Effector CD8-positive, alpha-beta T cell (primary cell): ENCODE measurements at places on chromosomes 11 and 22.

DNA sequence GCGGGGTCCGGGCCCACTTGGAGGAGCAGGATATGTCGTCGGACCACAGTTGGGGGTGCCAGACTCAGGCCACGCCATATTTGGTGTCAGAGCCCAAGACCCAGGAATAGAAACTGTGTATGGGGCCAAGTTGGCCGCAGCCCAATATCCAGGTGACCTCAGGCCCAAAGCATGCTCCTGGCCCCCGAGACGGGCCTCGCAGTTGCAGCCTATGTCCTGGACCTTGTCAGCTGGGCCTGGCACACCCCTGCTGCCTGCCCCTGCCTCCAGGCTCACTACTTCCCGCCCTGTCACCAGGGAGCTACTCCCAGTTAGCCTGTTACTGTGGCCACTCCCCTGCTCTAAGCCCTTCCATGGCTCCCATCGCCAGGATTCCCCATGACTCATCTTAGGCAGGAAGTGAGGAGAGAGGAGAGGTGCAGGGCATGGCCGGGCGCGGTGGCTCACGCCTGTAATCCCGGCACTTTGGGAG is 23.1 kb downstream of the A4GALT start:
- no peak for DNase-seq

DNA sequence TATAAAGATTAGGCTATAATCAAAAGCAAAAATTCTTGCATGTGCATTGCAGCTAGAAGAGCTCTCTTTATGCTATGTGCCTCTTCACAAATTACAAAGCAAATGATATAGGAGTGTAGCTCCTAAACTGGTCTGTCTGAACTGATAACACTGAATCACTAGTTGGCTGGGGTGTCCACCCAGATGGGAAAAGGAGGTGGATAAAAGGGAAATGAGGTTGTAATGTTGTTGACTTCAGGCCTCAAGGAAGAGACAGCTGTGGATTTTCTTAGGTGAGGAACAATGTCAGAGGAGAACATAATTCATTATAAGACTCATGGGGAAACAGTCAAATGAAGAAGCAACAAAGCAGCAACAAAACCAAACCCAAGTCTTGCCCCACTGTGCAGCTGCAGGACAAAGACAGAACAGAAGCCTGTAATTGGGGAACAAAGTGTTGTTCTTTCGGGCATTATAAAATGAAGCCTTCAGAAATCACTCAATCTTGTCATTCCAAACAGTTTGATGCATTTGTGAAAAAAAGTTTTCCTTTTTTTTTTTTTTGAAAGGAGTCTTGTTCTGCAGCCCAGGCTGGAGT is 130.1 kb upstream of the DDI1 start:
- DNase-seq = no peak

GRCh38 chr11:125517116-125517770 is 21.2 kb upstream of the FEZ1 start:
- DNase-seq = no peak

DNA sequence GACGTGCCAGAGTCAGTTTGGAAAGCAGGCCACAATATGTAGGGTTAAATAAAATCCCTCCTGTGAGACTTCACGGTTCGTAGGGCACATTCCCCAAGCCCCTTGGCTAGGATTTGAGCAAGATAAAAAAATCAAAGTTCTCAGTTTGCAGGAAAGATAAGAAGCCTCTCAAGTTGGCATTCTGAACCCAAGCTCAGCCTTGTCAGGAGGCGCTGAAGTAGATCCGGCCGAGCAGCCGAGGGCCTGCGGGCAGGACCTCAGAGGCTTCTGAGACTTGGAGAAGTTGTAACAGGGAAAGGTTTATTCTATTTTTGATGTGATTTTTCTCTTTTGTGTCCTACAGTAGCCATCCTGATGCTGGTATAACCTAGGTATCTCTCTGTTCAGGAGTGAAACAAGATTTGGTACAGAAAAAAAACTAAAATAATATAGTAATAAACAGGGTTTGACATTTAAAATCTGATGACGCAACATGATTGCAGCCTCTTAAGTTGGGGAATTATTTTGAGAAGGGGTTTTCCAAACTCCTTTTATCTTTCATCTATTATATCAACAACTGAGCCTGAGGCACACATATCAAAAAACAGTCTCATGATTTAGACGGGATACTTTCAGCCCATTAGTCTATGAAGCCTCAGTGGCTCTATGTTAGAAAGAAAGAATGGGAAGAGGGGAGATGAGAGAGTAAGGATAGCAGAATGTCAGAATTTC is 10.1 kb downstream of the PATE2 start:
- DNase-seq = no peak

DNA sequence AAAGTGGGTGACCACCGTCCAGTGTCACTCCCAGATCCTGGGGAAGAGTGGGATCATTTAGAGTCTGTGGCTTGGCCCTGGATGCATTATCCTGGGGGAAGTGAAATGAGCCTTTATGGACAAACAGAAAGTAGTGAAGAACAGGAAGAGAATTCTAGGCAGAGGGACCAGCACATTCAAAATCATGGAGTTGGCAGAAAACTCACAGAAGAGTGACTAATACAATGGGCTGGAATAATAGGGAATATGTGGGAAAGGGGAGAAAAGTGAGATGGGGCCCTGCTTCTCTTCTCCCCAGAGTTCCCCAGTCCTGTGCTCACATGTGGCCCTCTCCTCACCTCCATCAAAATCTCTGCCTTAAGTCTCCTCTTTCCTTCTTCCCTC is 84.3 kb downstream of the CCDC81 start:
- DNase-seq = no peak

DNA sequence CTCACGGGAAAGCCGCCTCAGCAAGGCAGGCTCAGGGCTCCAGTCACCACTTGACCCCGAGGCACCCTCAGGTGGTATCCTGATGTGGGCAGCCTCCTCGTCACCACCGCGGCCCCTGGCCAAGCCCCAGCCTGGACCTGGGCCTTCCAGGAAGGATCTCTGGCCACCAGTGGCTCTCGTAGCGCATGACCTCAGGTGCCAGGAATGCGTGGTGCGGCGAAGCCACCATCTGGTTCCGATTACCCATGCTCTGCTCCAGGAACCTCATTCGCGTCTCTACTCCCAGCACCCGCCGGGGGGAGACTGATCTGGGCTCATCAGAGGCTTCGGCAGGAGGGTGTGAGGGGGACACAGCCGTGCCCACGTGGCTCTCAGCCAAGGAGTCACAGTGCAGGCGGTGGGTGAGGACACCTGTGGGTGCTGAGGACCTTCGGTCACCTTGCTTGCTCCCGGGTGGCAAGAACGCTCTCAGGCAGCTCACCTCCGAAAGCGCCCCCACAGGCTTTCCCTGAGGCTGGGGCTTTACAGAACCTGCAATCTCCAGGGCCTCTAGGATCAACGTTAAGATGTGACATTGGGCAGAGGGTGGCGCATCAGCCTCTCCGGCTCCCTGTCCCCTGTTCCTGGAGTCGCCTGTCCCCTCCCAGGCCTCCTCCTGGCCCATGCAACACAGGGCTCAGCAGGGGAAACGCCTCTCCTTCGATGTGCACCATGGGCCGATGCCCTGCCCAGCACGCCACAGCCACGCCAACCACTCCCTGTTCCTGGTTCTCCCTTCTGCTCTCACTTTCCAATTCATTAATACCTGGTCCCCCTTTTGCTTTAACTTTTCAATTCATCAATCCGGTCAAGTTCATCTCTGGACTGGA is 39.0 kb downstream of the TBX1 start:
- DNase-seq = no peak

GRCh38 chr22:17443405-17444203 is 74.3 kb downstream of the CECR2 start:
- no peak for DNase-seq

- no peak for DNase-seq
Observed at GRCh38 chr11:63290285-63290684, 46.9 kb upstream of the SLC22A25 start.

DNA sequence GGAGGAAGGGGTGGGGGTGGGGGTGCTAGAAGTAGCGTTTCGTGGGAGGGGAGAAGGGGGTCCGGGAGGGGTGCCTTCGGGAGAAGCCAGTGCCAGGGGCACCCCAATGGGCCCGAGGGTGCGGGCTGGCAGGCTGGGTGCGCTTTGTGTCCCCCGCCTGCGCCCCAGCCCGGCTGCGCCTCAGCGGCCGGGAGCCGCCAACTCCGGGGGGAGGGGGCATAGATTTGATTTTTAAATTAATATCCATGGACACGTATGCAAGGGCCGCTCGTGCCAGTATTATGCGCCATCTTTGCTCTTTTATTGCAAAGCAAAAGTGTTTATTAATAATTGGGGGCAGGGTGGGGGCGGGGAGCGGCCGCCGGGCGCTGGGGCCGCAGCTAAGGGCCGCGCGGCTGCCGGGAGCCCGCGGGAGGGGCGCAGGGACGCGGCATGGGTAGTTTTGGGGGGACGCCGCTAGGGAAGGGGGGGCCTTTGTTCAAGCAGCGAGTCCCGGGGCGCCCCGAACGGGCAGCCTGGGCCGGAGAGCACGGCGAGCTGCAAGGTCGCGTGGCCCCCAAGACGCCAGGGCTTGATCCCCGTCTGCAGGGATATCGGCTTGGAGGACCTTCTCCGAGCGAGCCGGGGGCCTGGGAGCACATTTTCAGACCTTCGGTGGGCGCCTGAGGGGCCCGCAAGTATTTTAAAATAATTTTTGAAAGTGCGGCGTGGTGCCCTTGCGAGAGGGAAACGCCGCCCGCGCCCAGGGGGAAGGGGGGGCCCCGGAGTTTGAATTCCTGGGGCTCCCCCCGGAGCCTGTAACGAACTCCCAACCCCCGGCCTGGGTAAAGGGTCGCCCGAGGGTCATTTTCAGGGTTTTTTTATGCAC is 959 bp downstream of the CCND1 start:
- no peak for DNase-seq

DNA sequence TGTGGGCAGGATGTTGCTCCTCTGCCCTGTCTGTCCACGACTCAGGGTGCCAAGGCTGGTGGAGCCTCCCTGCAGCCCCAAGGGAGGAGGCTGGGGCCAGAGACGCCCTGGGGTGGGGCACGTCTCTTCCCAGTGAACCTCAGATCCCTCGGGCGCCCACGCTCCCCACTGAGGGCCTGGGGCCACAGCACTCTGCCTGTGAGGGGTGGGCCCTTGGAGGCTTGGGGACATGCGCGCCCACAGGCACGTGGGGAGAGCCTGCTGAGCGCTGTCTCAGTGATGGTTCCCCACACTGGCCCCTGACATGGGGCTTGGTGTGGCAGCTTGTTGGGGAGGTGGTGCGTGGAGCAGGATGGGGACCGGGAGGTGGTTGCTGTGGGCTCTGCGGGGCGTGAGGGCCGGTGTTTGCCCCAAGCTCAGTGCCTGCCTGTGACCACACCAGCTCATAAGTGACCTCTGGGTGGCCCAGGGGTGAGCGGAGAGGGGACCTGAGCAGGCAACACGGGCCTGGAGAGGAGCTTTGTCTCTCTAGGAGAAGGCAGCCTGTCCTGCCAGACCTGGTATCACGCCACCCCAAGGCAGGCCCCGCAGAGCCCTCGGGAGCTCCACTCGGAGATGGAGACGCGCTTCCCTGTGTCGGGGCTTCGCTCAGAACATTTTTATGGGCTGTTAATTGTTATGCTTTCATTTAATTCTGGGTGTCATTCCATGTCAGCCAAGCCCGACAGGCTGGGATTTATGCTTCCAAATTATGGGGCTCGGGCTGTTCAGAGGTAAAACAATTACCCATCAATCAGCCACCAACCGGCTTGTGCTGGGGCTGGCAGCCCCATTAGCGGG is 27.4 kb upstream of the CCDC188 start:
- DNase-seq = no peak

GRCh38 chr11:44033411-44033850 is 14.3 kb upstream of the ACCSL start:
- DNase-seq = no peak

DNA sequence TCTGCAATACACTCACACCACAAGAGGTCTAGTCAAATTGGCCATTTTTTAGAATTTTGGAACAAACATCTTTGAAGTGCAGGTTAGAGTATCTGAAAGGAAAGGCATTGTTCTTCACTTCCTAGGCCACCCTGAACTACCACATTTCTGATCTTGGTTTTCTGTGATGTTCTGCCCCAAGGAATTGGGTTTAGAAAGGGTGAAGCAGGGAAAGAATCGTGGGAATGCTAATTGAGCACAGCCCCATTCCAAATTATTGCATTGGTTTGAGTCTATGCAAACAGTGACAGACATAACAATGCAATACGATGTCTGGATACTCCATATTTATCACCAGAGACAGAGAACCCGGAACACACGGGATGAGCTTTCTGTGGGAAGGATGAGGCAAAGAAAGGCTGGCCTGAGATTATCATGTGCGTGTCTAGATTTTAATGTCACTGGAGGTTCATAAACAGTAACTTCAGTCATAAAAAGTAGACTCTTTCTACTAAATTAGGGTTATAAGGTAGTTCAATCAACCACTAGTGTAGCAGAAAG is 195.3 kb upstream of the BLID start:
- no peak for DNase-seq

DNA sequence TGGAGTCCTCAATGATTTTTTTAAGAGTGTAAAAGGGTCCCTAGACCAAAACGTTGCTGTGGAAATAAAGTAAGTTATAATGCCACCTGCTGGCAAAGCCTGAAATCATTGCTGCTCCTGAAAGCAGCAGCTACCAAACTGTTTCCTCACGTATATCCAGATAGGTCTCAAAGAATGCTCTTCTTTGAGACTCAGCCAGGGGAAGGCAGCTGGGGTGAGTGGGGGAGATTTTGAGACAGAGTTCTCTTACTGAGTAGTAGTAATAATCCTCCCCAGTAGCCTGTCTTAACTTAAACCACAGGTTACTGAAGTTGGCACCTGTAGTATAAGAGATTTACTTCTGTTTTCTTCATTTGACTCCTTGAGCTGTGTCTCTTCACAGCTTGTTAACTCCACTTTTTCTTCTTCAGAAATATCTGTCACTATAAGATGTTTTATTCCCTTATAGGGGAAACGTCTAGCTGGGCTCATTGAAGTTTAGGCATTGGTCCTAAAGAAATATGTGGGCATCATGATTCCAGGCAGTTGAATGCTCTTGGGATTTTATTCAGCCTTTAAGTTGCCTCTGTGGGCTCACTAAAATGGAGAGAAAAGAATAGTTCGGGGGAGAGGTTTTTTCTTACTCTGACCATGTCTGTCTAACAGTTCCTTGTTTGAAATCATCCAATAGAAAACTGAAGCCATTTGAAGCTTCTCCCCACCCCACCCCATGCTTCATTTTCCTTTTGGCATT is 77.9 kb downstream of the BTBD10 start:
- no peak for DNase-seq

DNA sequence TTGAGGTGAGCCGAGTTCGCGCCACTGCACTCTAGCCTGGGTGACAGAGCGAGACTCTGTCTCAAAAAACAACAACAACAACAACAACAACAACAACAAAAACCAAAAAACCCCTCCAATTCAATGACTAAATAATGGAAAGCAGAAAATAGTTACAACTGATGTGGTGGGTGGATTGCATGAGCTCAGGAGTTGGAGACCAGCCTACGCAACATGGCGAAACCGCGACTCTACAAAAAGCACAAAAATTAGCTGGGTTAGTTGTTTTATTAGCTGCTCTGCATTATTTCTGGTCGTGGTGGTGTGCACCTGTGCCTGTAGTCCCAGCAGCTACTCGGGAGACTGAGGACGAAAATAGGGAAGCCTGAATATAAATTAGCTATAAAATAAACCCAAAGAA is 2.6 kb upstream of the PATL1 start:
- DNase-seq = no peak

GRCh38 chr22:19565382-19566278 is 41.4 kb upstream of the CLDN5 start:
- no peak for DNase-seq
